GM20000 (cell line): ENCODE measurements at places on chromosomes 12 and 14.
A peak's percentile ranks its signal among the peaks of the same experiment; 100 is the strongest.

DNA sequence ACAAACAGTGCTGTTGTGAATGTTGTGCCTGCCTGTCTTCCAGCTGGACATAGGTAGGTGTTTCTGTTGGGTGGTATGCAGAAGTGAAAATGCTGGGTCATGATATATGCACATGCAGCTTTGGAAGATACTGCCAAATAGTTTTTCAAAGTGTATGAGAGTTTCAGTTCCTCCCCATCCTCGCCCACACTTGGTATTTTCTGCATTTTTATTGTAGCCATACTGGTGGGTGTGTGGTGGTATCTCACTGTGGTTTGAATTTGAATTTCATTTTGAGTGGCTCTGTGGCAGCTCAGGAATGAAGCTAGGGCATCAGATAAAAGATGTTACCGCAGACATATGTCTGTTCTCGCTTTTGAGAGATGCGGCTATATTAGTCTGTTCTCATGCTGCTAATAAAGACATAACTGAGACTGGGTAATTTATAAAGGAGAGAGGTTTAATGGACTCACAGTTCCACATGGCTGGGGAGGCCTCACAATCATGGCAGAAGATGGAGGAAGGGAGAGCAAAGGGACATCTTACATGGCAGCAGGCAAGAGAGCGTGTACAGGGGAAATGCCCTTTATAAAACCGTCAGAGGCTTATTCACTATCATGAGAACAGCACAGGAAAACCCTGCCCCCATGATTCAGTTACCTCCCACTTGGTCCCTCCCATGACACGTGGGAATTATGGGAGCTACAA lies 183.1 kb downstream of the CAND1 start:
- peak; percentile 30 for DNase-seq

GRCh38 chr12:7806863-7807487 lies 17.8 kb downstream of the NANOG start:
- peak; percentile 73 for DNase-seq

GRCh38 chr14:27727251-27727770 lies 1039.3 kb upstream of the FOXG1 start:
- DNase-seq = no peak

- DNase-seq = no peak
Measured at GRCh38 chr14:49051328-49052060, 534.7 kb downstream of the RPS29 start.

GRCh38 chr12:39178837-39179236 lies 264.1 kb downstream of the KIF21A start:
- no peak for DNase-seq

DNA sequence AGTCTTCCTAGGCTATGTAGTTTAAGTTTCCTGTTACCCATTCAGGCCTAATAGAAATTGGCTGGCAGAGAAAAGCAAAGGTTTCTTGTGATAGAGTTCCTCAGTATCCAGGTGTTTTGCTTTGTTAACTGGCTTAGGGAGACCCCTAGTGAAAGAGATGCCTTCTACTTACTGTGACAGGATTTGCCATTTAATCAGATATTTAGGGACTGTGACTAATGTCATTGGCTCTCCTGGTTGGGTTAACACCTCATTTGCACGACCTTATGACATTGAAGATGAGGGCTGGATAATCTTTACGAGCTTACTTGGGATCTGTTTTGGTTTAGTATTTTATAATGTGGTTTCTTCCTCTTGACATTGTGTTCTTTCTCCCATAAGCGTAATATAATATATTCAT lies 5.8 kb downstream of the MON2 start:
- no peak for DNase-seq

DNA sequence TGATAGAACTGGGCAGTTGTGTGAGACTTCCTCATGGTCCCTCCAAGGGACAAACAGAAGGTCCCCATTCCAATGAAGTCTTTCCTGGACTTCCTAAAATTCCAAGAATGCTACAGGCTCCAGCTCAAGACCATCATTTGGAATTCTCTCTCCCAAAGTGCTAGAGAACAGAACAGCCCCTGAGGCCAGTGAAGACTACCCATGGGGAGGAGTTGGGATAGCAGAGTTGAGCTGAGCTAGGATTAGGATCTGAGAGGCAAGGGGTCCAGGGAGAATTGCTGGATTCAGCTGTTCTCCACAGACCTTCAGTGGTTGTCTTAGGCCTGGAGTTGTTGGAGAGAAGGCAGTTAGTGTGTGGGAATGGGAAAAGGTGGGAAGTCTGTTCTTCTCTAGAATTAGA lies 10.8 kb downstream of the KRT1 start:
- no peak for DNase-seq

GRCh38 chr12:44314007-44314500 lies 478.2 kb downstream of the TMEM117 start:
- DNase-seq = no peak

GRCh38 chr12:90281154-90281868 lies 572.7 kb upstream of the ATP2B1 start:
- DNase-seq = no peak

DNA sequence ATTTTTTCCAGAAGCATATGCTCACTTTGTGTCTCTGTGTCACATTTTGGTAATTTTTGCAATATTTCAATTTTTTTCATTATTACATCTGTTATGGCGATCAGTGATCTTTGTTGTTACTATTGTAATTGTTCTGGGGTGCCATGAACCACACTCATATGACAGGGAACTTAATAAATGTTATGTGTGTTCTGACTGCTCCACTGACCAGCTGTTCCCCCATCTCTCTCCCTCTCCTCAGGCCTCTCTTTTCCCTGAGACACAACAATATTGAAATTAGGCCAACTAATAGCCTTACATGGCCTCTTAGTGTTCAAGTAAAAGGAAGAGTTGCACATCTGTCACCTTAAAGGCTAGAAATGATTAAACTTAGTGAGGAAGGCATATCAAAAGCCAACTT lies 46.0 kb downstream of the SCN8A start:
- no peak for DNase-seq

DNA sequence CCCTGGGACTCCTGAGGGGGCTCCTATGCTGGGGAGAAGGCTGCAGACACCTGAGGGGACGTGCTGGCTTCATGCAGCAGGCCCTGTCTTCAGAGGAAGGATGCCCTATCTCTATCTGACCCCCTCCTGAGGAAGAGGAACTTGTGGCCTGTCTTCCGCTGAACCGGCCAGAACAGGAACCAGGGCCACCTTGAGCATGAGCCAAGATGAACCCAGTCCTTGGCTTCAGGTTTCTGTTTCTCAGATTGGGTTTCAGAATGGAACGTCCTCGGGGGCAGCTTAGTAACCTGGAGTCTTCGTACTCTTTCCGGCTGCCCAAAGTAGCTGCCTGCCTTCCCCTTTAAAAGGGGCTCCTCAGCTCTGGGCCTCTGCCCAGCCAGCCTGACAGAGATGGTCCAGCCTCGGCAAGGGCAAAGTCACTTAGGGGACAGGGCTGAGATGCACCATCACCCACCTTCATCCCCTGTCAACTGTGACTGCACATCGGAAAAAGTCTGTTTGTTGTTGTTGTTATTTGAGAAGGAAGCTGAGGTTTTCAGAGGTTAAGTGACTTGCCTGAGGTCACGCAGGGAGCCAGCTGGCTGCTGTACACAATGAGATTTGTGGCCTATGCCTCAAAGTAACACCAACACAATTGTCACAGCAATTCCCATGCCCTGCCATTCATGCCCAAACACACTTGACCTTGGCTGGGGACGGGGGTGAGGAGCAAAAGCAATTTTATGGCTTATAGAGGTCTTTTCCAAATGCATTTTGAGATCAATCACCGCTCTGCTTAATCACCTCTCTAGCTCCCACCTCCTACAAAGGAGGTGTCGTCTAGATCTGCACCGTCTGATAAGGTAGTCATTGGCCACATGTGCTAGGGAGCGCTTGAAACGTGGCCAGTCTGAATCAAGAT lies 13.4 kb downstream of the ASB2 start:
- peak; percentile 68 for DNase-seq

DNA sequence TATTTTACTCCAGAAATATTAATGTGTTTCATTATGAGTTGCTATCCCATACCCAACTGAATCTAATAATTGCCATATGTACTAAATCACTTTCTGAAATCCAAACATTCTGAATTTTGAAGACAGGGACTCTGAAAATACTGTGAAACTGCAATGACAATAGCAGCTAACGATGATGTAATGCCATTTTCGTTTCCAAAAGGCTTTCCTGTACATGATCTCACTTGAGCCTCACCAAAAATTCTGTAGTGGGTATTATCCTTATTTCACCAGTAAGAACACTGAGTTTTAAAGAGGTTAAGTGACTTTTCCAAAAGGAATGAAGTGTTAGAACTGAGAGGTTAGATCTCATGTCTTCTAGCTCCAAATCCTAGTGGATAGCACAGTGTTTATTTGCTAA lies 133.3 kb downstream of the FLRT2 start:
- no peak for DNase-seq

GRCh38 chr12:53804429-53804828 lies 52.6 kb upstream of the CISTR start:
- DNase-seq = no peak

GRCh38 chr12:44835641-44836379 lies 40.3 kb downstream of the NELL2 start:
- no peak for DNase-seq

DNA sequence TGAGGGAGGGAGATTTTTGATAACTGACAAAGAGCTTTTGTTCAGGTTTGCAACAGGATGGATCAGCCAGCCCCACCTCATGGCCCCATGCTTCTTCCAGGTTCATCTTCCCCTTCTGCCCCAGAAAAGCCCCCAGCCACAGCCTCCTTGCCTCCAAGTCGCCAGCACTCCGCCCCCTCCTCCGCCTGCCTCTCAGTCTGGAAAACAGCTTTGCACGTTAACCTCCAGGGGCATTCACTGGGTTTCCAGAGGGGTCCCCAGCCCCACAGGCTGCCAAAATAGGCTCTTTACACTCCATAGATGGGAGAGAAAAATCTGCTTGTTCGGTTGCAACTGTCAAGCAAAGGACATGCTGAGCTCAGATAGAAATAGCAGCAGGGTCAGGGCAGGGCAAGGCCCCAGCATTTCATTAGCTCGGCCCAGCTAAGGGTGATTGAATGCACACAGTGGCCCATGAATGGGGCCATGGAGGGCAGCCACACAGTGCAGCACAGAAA lies 253.6 kb downstream of the ZFP36L1 start:
- no peak for DNase-seq

DNA sequence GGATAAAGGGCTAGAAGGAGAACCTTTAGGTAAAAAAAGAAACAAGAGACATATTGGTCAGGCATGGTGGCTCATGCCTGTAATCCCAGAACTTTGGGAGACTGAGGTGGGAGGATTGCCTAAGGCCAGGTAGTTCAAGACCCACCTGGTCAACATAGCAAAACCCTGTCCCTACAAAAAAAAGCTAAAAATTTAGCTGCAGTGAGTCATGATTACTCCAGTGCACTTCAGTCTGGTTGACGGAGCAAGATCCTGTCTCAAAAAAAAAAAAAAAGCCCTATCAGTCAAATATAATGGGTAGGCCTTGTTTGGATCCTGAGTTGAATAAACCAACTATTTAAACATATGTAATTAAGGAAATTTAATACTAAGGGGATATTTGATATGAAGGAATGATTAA lies 54.2 kb downstream of the PPP1R36 start:
- no peak for DNase-seq

GRCh38 chr14:68762953-68763764 lies 29.7 kb downstream of the ZFP36L1 start:
- no peak for DNase-seq

DNA sequence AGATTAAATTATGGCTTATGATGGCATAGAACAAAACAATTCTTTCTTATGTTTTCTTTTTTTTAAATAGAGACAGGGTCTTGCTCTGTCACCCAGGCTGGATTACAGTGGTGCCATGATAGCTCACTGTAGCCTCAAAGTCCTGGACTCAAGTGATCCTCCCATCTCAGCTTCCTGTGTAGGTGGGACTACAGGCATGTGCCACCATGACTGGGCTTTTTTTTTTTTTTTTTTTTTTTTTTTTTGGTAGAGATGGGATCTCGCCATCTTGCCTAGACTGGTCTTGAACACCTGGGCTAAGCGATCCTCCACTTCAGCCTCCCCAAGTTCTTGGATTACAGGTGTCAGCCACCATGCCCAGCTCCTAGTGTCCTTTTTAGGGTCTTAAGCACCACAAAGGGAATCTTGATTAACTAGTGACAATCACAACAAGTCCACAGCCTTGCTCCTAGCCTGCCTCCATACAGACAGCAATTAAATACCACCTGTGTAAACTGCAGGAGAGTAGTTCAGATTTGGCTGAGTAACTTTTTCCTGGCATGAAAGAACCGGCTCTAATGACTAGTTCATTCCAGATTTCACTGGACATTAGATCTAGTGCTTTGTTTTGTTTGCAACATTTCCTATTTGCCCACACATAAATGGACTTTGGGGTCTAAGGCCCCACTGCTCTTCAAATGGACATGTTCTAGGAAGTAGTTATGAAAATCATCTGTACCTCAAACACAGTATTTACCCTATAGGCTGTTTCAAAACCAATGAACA lies 61.6 kb downstream of the SH2B3 start:
- no peak for DNase-seq

- DNase-seq = no peak
Measured at GRCh38 chr12:51511546-51512260, 79.3 kb upstream of the SCN8A start.

- DNase-seq = no peak
Measured at GRCh38 chr12:26499979-26500640, 304.7 kb downstream of the SSPN start.

GRCh38 chr14:79911744-79912143 lies 299.6 kb downstream of the DIO2 start:
- DNase-seq = no peak

DNA sequence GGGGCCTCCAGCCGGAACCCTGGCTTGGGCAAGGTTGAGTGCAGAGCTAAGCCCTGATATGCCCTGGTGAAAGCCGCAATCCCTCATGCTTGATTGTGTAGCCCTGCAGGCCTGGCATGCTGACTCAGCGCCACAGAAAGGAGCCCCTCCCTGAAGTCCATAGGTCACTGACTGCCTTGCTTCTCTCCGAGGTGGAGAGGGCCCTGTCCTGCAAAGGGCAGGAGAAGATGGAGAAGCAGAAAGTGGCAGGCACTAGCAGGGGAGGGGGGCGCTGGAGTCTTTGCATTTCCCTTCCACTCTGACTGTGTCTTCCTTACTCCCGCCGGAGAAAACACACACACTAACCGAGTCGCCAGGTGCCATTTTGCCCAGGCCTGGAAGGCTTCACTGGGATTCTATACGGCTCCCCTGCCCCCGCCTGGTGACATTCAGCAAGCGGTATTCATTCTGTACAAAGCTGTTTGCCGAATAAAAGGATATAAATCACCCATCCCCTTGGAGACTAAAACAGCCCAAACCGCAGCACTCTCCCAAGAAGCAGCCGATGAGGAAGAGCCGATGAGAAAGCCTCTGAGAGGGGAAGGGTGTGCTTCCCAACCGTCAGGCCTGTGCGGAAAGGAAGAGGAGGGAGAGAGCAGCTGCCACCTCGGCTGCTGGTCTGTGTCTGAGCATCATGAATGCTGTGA lies 69.8 kb downstream of the SLC6A12 start:
- no peak for DNase-seq
